ENCODE measurements at places on chromosomes 4 and X.

- DNase-seq = no peak
Measured at GRCh38 chrX:97358941-97359340, 475.2 kb downstream of the RPA4 start.

DNA sequence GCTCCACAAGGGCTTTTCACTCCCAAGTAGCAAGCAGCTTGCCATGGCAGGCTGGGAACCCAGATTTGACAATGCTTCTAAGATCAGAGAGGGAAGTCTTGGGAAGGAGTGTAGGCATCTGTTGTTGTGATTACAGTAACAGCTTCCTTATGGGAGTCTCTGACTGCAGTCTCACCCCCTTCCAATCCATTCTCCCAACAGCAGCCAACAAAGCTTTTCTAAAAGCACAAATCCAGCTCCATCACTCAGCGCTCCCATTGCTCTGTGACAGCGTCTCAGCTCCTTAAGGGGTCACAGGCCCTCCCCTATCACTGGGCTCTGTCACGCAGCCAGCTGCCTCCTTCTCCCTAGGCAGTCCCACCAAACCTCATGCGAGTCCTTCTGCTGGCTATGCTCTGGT lies 7.1 kb downstream of the IGFBP7 start:
- DNase-seq = no peak

GRCh38 chr4:52995360-52996030 lies 133.4 kb downstream of the RASL11B start:
- DNase-seq = no peak

DNA sequence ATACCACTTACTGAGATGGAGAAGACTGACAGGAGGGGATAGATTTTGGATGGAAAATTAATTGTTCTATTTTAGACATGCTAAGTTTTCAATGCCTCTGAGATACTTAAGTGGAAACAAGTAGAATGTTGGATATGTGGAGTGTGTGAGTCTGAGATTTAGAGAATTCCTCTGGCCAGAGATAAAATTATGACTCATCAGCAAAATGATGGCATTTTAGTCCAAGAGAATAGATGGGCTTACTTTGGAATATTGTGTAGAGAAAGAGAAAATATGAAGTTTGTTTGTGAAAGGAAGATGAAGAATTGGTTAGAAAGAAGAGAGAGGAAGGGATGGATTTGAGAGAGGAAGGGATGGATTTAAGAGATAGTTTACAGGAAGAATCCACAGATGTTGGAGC lies 108.6 kb upstream of the PPP1R2C start:
- DNase-seq = no peak

GRCh38 chr4:153038623-153039311 lies 102.6 kb downstream of the FHDC1 start:
- no peak for DNase-seq

- DNase-seq = no peak
Measured at GRCh38 chrX:18146954-18147353, 73.7 kb downstream of the BEND2 start.

DNA sequence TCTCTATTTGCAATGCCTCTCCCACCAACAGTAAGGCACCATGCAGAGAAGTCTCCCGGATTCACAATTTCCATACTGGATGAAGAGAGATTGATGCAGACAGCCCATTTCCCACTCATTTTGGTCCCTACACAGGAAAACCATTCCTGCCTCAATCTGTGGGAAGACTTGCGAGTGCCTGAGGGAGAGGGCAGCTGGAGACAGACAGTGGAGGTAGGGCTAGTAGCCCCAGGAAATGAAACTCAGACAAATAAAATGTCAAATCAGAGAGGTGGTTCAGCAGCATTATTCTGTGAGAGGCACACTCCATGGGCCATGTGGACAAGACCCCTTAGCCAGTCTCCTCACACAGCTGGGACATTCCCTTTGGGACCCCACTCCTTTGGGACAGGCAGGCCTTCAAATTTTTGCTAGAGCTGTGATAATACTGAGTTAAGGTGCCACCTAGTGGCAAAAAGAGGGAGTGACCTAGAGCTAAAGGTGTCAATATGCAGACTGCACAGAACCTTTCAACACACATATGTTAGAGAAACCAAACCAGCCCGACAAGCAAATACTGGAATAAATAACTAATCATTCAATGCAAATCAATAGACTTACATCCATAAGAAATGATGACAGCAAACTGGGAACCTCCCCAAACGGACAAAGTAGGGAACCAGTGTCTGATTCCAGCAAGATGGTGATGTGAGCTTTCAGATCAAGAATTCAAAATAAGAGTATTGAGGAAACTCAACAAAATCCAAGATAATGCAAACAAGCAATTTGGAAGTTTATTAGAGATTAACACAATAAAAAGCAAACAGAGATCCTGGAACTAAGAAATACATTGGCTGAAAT lies 1865.3 kb upstream of the AGA start:
- DNase-seq = no peak

DNA sequence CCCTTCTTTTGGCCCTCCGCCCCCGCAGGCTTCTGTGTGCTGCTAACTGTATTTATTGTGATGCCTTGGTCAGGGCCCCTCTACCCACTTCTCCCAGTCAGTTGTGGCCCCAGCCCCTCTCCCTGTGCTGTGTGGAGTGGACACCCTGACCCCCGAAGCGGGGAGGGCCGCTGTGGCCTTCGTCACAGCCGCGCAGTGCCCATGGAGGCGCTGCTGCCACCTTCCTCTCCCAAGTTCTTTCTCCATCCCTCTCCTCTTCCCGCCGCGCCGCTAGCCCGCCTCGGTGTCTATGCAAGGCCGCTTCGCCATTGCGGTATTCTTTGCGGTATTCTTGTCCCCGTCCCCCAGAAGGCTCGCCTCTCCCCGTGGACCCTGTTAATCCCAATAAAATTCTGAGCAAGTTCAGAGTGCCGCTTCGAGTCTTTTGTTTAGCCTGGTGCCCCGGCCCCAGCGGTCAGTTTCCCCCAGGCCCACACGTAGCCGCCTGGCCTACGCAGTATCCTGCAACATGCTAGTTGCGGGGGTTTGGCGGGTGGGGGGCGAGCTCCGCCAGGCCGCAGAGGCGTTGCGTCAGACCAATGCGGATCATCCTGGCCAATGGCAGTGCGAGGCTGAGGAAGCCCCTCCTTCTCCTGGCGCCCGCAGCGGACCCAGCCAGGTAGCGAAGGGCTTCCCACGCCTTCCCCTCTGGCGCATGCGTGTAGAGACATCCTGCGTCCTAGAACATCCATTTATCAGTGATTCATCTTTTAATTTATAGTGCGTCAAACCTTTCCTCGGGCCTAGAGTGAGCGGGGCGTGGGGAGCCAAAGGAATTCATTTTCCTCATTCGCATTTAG lies 5.6 kb upstream of the KANTR start:
- DNase-seq = peak; percentile 68

GRCh38 chr4:48683784-48684666 lies 96.1 kb downstream of the FRYL start:
- DNase-seq = no peak

DNA sequence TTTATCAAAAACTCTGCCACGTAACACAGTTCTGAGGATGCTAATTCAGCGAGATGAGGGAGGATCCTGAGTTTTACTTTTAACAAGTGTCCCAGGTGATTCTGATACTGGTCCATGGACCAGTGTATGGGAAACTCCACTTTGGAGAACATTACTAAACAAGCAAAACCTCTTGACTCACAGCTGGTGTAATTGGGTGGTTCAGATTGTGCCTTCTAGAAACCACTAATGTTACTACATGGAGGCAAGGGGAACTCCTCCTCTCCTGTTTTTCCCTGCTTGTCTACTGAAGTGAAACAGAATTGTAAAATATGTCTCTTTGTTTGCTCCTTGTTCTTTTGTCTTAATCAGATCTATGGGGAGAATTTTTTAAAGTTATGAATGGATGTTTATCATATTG lies 62.6 kb downstream of the FRAS1 start:
- no peak for DNase-seq

- DNase-seq = no peak
Measured at GRCh38 chrX:53294024-53294648, 12.8 kb upstream of the IQSEC2 start.

DNA sequence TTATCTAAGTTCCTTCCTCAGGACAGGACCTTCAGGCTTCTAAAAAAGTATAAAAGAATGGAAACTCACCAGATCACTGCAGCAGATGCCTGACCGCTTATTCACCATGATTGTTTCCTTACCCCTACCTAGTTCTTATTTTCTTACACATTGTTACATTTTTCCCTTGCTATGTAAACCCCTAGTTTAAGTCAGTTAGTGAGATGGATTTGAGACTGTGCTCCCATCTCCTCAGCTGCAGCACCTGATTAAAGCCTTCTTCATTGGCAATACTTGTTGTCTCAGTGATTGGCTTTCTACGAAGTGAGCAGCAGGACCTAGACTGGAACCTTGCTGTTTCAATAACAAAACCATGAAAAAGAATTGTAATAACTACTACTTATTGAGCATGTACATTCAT lies 4.7 kb downstream of the SPARCL1 start:
- no peak for DNase-seq

GRCh38 chr4:118729287-118730286 lies 44.4 kb downstream of the METTL14 start:
- DNase-seq = no peak

GRCh38 chrX:119871245-119871598 lies 311 bp downstream of the RNF113A start:
- DNase-seq = no peak

GRCh38 chr4:129788486-129788885 lies 692.5 kb downstream of the C4orf33 start:
- DNase-seq = no peak

DNA sequence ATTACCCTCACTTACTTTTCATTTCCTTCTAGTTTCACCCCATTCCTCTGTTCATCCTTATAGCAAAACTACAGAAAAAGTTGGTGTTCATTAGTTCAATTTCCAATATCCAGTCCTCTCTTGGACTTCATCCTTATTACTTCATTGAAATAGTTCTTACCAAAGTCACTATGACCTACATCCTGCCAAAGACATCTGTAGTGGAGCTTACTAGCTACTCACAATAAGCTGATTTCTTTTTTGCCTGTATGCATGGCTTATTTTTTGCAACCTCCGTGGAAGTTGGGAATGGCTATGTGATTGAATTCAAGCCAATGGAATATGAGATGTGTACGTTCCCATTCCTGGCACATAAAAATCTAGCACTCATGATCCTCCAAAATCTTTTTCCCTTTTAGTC lies 4.6 kb upstream of the CDKL2 start:
- no peak for DNase-seq

DNA sequence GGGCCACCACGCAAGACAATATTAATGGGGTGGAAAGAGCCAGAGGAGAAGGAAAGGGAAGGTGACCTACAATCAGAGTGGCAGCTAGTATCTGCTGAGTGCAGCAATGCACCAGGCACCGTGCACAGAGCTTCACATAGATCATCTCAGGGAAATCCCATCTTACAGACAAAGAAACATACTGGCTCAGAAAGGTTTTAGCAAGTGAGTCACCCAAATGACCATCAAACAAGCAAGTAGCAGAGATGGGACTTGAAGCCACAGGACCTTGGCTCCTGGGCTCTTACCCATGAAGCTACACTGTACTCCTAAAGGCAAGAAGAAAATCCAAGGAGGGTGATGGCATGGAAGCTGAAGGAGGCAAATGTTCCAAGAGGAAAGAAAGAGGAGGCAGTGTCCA lies 6.8 kb downstream of the ANXA5 start:
- DNase-seq = no peak

DNA sequence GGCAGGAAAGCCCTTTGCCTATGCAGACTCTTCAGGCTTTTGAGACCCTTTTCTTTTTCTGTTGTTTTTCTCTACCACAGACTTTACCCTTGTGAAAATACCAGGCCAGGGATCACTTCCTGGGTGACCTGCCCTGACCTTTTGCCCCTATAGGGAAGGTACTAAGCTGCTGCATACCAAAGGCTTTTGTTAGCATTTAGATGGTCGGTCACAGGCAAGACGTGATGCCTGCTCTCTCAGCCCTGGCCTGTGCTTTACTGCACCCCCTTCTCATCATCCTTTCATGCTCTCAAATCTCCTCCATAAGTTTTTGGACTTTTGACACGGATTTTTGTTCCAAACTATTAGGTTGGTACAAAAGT lies 98.2 kb downstream of the ARHGAP10 start:
- DNase-seq = no peak

DNA sequence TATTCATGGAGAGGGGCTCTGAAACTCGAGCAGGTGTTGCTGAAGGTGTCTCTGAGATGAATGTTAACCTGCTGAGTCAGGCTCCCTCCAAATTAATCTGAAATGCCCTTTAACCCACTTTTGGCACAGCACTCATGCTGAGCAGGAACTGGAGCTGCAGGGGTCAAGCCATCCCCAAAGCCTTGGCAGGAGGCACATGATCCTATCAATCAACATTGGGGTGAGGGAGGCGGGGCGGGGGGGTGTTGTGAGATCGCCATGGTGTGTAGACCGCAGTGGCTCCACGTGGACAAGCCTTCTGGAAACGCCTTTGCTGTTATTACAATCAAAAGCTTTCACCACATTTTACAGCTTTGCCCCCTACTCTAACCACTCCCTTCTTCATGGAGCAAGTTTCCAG lies 16.5 kb downstream of the ENPP6 start:
- DNase-seq = no peak

- no peak for DNase-seq
Measured at GRCh38 chr4:88911246-88912212, 145.5 kb downstream of the FAM13A start.

DNA sequence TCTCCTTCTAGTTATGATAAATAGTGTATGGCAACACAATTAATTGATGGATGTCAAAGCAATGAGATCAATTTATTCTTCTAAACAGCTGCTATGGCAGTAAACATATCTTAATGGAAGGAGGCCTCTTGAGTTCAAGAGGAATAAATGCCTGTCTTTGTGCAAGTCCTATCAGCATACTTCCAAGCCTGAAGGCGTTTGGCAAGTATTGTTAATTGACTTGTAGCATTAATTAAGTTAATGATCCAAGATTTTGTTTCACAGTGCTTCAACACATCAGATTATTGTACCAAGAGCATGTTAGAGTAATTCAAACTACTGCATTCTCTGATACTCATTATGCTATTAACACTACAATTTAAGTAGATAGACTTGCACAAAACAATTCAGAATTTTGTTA lies 144.8 kb downstream of the FAT4 start:
- no peak for DNase-seq

DNA sequence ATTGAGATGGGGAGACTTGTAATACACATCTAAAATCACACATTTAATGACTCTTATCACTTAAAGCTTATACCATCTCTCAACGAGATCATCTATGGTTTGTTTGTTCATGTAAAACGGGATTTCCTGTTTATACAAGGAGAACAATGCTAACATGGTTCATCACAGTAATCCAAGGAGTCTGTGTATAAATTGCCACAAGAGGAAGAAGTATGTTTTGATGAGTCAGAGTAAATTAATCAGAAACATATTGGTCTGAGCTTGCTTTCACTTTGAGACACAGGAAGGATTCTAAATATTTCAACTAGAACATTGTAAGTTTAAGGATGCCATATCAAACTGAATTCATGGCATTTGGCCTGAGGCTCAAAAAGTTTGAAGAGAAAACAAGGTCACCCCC lies 594.1 kb downstream of the GLUD2 start:
- no peak for DNase-seq
